NCI-H2029 (cell line): ENCODE measurements at places on chromosomes 4 and X.

DNA sequence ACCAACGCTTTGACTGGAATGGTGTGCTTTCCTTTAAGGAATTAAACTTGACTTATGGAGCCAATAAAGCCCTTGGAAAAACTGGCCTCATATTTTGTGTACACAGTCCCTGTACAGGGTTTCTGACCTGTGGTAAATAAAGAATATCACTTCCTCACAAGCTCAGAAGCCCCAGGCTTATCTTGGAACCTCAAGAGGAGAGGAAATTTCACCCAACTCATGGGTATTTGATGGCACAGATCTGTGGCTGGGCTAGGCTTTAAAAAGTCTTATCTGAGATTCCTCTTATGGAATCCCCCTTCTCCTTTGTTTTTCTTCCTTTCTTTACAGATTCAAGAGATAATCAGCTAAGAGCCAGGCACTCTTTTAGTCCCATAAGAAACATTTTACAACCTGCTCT, 89.3 kb upstream of the USP38 start:
- no peak for DNase-seq

DNA sequence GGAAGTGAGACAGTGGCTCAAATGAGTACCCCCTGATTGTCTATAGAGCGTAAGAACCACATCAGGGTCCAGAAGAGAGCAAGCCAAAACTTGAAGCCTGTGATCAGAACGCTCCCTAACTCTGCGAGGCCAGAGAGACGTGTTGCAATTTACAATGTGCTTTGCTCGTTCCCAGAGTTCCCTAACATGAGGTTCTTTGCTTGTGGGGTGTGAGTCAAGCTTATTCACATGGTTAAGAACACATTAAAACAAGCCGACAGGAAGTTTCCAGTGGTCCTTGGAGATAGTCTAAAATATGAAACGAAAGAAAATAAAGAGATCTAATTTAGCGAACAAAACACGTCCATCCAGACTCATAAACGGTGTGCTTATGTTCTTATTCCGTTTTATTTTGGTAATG, 702.3 kb downstream of the TRIML1 start:
- DNase-seq, result no peak

DNA sequence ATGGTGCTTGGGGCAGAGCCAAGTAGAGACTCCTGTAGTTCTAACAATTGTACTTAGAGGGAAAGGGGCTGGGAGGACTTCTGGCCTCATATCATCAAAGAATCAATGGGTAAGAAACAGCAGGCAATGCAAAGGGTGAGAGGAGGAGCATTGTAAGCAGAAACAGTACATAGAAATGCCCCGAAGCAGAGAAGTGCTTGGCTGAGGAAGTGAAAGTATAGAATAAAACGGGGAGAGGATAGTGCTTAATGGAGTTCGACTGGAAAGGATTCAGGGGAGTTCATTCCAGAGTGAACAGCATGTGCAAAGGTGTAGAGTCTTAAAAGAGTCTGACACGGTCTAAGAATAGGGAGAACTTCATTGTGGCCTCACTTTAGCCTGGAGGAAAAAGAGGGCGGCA, 103.0 kb downstream of the SYNPO2 start:
- no peak for DNase-seq

GRCh38 chr4:140816806-140817510, 60.8 kb upstream of the TBC1D9 start:
- DNase-seq, result no peak

GRCh38 chr4:80386281-80386886, 50.9 kb downstream of the CFAP299 start:
- DNase-seq, result peak; percentile 19

- no peak for DNase-seq
Observed at GRCh38 chr4:7019367-7019766, 23.8 kb upstream of the TADA2B start.

DNA sequence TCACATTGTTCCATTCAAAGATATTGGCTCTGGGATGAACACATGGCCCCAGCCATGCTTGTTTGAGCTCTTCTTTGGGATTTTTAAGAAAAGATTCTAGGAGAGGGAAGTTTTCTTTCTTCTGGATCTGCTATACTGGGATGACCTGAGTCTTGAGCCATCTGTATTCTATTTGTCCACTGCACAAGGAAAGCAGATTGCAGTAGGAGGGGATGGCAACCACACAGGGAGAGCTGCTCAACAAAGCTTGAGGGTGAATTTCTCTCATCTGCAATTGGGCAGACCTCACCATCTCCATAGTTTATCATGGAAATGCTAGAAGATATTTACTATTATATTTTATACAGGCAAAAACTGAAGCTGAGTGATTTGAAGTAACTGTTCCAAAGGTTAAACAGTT, 34.3 kb downstream of the ADH7 start:
- DNase-seq, result no peak

- peak; percentile 39 for DNase-seq
Observed at GRCh38 chr4:5979981-5980380, 38.2 kb downstream of the C4orf50 start.

DNA sequence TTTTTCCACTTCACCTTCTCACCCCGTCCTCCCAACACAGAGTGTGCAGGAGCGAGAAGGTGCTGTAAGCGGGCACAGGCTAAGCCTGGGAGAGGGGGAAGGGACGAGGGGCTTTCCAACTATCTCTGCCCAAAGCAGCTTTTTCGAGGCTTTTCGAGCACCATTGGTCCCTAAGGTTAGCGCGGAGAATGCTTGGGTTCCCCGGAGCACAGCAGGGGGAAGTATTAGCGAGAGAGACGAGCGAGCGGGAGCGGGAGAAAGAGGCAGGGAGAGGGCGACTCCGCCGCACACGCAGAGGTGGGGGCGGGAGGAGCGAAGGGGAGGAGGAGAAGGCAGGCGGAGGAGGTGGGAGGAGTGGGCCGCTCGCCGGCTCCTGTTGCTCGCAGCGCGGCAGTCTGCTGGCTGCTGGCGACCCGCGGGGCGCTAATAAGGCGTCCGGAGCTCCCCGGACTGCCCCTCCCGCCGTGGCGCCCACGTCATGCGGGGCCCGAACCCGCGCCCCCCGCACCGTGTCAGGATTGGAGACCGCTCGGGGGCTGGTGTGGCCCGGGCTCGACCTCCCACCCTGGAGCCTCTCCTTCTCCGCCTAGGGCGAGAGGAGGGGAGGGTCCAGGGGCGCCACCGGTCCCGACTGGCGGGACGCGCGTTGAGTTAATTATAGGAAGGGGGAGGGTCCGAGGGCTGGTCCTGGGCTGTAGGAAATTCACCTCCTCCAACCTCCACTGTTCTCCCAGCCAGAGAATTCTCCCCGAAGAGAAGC, at the start of gene ADAMTS3:
Gene ADAMTS3, minus strand, starts transcription at position 263 of the 760 bp plus-strand sequence. CDS start 459 bp downstream, outside the sequence.
- DNase-seq, result peak; percentile 6

DNA sequence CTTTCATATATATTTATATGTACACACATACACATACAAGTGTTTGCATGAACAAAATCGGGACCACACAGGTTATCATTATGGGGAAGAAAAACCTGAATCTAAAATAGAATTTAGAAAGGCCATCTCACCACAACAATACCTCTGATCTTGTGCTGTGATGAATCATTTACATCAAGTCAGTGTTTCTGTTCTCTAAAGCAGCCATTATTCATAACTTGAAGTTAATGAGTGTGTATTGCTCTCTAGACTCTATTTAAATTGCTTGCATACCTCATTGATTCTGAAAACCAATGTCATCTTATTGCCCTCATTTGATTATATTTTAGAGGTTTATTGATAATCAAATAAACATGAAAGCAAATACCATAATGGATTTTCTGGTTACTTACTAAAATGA, 71.6 kb downstream of the FAM114A1 start:
- DNase-seq, result no peak
